Neural crest cell (in vitro differentiated cells): ENCODE measurements at places on chromosomes 7 and 10.

GRCh38 chr10:44477046-44477425 is 92.1 kb upstream of the CXCL12 start:
- no peak for DNase-seq

DNA sequence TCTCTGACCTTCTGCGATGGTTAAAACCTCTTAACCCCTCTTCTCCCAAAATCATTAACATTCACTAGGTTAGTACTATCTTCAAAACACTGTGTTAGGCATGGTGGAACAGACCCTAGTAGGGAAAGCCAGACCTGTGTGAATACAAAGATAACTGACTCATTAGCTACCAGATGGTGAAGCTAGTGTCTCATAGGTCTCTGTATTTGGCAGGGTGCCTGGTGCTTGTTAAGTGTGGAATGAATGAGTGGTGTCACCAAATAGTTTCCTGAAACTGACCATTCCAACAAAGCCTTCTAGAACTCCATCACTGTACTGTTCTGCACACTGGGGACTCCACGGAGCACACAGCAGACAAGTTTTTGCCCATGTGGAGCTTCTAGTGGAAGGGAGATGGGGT is 27.7 kb upstream of the TM9SF3 start:
- no peak for DNase-seq

- no peak for DNase-seq
Measured at GRCh38 chr10:112124866-112125265, 58.7 kb downstream of the GPAM start.

GRCh38 chr10:119299531-119299930 is 92.2 kb downstream of the GRK5 start:
- no peak for DNase-seq

DNA sequence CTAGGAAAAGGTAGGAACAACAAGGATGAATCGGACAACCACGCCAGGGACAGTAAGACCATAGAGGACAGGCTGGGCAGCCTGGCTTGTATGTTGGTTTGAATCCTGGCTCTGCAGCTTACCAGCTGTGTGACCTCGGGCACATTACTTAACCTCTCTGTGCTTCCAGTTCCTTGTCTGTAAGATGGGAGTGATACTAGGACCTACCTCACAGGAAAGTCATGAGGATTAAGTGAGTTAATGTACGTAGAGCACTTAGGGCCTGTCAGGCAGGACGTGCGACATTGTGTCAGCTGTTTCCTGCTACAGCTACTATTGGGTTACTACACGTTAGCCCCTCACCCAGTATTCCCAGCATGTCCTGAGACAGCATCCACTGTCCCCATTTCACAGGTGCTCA is 32.1 kb downstream of the PLAC9 start:
- no peak for DNase-seq

DNA sequence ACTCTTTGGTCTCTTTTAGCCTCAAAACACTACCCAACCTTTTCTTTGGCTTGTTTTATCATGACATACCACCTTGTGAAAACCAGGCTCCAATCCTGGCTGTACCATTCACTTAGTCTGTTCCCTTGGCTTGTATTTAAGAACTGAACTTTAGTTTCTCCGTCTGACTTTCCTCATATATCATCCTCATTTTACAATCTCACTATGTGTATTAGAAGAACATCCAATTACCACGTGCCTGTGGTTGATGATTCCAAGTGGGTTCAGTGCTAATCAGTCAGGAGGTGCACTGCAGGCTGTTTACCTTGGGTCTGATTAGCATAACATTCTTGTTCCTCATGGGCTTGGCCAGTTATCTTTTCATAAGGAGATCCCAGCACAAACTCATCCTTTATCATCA is 144.8 kb upstream of the KLF14 start:
- DNase-seq, result no peak

DNA sequence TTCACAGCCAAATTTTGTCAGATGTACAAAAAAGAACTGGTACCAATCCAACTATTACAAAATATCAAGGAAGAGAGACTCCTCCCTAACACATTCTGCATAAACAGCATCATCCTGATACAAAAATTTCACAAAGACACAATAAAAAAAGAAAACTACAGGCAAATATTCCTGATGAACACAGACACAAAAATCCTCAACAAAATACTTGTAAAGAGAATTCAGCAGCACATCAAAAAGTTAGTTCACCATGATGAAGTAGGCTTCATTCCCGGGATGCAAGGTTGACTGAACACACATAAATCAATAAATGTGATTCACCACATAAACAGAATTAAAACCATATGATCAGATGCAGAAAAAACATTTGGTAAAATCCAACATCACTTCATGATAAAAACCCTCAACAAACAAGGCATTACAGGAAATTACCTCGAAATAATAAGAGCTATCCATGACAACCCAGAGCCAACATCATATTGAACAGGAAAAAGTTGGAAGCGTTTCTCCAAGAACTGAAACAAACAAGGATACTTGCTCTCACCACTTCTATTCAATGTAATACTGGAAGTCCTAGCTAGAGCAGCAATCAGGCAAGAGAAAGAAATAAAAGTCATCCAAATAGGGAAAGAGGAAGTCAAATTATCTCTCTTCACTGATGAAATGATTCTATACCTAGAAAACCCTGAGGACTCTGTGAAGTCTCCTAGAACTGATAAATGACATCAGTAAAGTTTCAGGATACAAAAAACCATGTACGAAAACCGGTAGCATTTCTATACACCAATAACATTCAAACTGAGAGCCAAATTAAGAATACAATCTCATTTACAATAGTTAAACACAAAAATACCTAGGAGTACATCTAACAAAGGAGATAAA is 223.1 kb downstream of the REEP3 start:
- no peak for DNase-seq

DNA sequence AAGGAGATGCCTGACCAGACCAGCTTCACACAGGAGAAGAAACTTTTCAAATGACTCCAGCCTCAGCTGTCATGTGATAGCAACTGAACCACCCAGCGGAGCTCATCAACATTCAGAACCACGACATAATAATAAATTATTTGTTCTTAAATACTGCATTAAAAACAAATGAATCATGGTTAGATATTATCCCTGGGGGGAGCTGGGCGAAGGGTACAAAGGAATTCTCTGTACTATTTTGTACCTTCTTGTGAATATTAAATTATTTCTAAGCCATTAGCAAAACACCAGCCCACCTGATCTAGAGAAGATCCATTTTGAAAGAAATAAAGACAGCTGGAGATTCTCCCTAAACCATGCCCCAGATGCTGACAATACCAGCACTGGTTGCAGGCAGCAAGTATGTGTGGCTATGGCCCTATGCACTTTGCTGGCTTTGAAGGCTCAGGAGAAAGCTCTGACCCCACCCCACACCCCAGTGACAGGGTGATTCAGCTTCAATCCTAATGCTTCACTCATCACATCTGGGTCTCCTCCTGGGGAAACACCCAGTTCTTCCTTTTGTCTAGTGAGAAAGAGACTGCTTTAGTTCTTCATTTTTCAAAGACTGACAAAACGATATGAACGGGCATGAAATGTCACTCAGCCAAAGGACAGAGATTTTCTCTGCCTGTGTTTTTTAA is 45.5 kb upstream of the NKX2-3 start:
- no peak for DNase-seq

- DNase-seq, result peak; percentile 10
Measured at GRCh38 chr7:146772601-146773000, 656.0 kb downstream of the CNTNAP2 start.

GRCh38 chr10:44977287-44978212 is 1.1 kb downstream of the DEPP1 start:
- no peak for DNase-seq

DNA sequence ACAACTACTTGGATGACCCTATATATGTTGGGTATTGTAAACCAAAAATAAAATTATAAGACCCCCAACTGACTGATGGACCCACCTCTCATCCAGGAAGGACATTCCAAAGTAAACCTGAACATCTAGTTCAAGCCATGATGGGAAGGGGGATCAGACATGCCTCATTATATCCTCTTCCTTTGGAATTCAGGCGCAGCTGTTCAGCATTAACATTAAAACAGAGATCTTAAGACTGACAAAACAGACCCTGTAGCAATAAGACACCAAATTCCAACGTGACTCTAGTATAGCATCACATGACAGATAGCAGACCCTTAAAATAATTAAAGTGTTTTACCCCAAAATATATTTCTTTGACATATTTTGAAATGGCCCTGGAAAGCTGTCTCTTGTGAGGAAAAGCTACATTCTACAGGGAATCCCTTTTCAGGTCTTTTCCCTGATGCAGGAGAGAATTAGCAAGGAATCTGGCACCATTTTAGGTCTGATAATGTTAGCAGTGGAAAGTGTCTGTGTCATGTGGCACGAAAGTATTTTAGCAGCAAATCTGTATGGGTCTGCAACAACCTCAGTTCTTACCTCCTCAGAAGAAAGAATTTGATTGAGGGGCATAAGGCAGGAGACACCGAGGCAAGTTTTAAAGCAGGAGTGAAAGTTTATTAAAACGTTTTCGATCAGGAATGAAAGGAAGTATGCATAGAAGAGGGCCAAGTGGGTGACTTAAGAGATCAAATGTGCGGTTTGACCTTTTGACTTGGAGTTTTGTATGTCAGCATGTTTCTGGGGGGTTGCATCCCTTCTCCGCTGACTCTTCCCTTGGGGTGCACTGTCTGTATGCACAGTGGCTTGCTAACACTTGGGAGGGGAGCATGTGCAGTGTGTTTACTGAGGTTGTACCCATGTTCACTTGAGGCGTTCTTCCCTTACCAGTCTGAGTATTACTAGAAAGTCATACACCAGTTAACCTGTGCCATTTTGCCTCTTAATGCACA is 236.6 kb upstream of the PPP1R3A start:
- DNase-seq, result no peak

DNA sequence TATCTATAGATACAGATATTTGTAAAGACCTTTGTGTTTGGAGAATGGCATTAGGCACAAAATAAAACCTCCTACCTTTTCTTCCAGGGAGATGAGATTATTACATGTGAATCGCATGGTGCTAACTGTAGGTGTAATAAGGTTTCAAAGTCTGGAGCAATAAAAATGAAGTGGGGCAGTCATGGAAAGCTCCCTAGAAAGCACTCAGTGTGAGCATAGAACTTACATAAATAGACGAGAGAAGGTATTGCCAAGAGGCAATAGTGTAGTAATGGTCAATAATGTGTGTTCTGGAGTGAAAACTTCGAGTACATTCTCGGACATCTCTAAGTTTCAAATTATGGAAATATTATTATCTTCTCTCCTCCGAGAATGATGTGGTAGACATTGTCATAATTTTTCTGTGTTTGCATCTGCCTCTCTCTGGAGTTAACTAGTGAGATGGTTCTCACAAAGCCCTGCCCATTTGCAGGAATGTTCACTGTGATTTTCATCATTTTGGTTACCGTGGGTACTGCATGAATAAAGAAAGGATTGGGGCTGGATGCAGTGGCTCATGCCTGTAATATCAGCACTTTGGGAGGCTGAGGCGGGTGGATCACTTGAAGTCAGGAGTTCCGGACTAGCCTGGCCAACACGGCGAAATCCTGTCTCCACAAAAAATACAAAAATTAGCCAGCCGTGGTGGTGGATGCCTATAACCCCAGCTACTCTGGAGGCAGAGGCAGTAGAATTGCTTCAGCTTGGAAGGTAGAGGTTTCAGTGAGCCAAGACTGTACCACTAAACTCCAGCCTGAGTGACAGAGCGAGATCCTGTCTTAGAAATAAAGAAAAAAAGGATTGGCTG is 10.6 kb downstream of the VIM start:
- DNase-seq, result no peak

GRCh38 chr10:61890881-61891409 is 10.6 kb upstream of the ARID5B start:
- no peak for DNase-seq

GRCh38 chr7:37309493-37309892 is 139.2 kb downstream of the ELMO1 start:
- DNase-seq, result no peak

GRCh38 chr7:127347567-127348246 is 44.8 kb downstream of the ZNF800 start:
- peak; percentile 59 for DNase-seq

- no peak for DNase-seq
Measured at GRCh38 chr10:86370006-86370585, 3.5 kb upstream of the GRID1 start.

GRCh38 chr10:32123021-32123420 is 66.8 kb upstream of the KIF5B start:
- no peak for DNase-seq
